Left lung (tissue), 14 donors: ENCODE measurements at places on chromosomes 5 and 9. TPM values are rescaled to one million over a fixed set of nuclear protein-coding genes. Genes with fewer than 3 reads are reported as not detected.

DNA sequence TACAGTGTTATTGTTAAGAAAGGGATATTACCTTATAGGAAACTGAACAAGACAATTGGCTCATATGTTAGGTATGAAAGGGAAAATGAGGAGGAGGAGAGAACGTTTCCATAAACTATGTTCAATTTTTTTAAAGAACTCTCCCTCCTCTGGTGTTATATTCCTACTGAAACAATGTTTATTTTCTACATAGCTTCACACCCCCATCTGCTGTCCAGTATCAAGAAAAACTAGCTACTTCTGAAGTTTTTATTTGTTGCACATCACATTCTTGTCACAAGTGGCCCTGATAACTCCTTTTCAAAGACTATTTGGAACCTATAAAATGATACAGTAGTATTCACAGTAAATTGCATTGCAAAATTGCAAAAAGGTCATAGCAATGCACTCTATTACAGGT is 223.4 kb upstream of the FAM174A start:
- H3K27ac ChIP-seq: no peak overlapping the region
- H3K27me3 ChIP-seq: no peaks in the 10 kb centered on the region
- peak; percentile 37 for DNase-seq
- H3K4me1 ChIP-seq: no peaks in the 10 kb centered on the region

DNA sequence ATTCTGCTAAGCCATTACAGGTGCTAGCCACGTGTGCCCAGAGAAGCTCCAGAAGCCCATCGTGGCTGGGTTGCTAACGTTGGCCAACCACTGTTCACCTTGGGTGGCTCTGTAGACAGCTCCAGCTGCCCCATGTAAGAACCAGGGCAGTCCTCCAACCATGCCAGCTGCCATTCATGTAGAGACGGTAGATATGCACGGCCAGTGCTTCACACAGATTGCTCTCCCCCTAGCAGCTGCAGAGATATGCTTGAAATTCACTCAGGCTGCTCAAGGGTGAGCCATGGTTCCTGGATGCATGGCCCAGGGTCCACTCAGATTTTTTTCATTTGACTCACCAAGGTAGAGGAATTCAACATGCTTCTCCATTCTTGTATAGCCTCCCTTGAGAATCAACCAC is 31.0 kb downstream of the GADD45G start:
- no peaks in the 10 kb centered on the region for H3K36me3 ChIP-seq
- H3K4me1 ChIP-seq: peaks cover 24% of the 10 kb centered on the region
- H3K27me3 ChIP-seq: no peaks in the 10 kb centered on the region
- DNase-seq: no peak
- no peak overlapping the region for H3K27ac ChIP-seq

- no peaks in the 10 kb centered on the region for H3K27me3 ChIP-seq
- peaks cover 75% of the 10 kb centered on the region for H3K4me1 ChIP-seq
- H3K36me3 ChIP-seq: no peaks in the 10 kb centered on the region
- DNase-seq: no peak
- peak overlapping the region; percentile 65 for H3K27ac ChIP-seq
Measured at GRCh38 chr9:131404987-131405386, 11.1 kb downstream of the PRRC2B start.

- DNase-seq: no peak
- no peak overlapping the region for H3K27ac ChIP-seq
- no peaks in the 10 kb centered on the region for H3K4me1 ChIP-seq
- H3K36me3 ChIP-seq: no peaks in the 10 kb centered on the region
- no peak overlapping the region for H3K4me3 ChIP-seq
Measured at GRCh38 chr5:158320178-158320674, 461.3 kb upstream of the CLINT1 start.

DNA sequence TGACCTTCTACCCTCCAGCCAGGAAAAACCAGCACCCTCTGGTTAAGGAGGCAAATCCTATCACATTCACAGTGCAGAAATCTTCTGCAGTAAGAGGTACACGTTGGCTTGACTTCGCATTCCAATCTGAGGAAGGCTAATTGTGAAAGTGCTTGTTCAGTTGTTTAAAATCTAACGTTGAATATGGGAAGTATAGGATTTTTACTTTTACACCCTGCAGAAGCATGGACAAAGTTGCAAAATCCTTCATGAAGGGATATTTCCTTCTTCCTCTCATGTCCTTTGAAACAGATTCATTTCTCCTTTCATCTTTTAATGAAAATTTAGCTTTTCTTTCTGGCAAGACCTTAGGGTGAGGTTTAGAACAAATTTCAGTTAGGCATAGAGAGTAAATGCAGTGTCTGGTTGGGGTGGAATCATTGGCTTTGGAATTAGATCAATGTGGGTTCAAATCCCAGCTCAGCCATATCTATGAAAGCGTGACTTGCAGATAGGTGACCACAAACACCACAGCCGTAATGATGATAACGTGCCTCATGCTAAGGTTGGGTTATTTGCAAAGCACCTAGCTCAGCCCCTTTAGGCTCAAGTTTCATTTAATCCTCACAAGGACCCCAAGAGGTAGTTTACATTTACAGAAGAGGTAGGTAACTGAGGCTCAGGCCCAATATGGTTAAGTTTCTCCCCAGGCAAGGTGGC is 42.2 kb upstream of the C5orf58 start:
- DNase-seq: no peak
- no peak overlapping the region for H3K27ac ChIP-seq
- H3K4me3 ChIP-seq: no peak overlapping the region
- no peaks in the 10 kb centered on the region for H3K27me3 ChIP-seq
- H3K36me3 ChIP-seq: no peaks in the 10 kb centered on the region
- no peaks in the 10 kb centered on the region for H3K4me1 ChIP-seq

- no peaks in the 10 kb centered on the region for H3K4me1 ChIP-seq
- DNase-seq: no peak
- no peaks in the 10 kb centered on the region for H3K36me3 ChIP-seq
- no peak overlapping the region for H3K4me3 ChIP-seq
- no peaks in the 10 kb centered on the region for H3K27me3 ChIP-seq
- no peak overlapping the region for H3K27ac ChIP-seq
Measured at GRCh38 chr5:98206566-98206965, 566.9 kb upstream of the RGMB start.

- no peak for DNase-seq
- H3K27ac ChIP-seq: no peak overlapping the region
- peaks cover 92% of the 10 kb centered on the region for H3K27me3 ChIP-seq
- no peak overlapping the region for H3K4me3 ChIP-seq
- no peaks in the 10 kb centered on the region for H3K4me1 ChIP-seq
- H3K36me3 ChIP-seq: no peaks in the 10 kb centered on the region
Measured at GRCh38 chr5:176748073-176748966, 62.0 kb upstream of the UNC5A start.

GRCh38 chr5:56616454-56617160 is 198.7 kb upstream of the MAP3K1 start:
- H3K36me3 ChIP-seq: no peaks in the 10 kb centered on the region
- peaks cover 14% of the 10 kb centered on the region for H3K4me1 ChIP-seq
- no peaks in the 10 kb centered on the region for H3K27me3 ChIP-seq
- no peak for DNase-seq

- H3K36me3 ChIP-seq: no peaks in the 10 kb centered on the region
- H3K4me1 ChIP-seq: peaks cover 12% of the 10 kb centered on the region
- no peak overlapping the region for H3K4me3 ChIP-seq
- H3K27ac ChIP-seq: no peak overlapping the region
- H3K27me3 ChIP-seq: no peaks in the 10 kb centered on the region
Measured at GRCh38 chr5:132506094-132506692, 15.6 kb upstream of the IRF1 start.

B4GALT1 gene
- total RNA-seq: 83.6 TPM

SCAI gene
- 12.7 TPM for total RNA-seq

DEPDC1B gene
- 3.0 TPM for total RNA-seq
